ENCODE measurements at places on chromosomes 2 and 18. TPM values are rescaled to one million over a fixed set of nuclear protein-coding genes. Genes with fewer than 3 reads are reported as not detected.

DNA sequence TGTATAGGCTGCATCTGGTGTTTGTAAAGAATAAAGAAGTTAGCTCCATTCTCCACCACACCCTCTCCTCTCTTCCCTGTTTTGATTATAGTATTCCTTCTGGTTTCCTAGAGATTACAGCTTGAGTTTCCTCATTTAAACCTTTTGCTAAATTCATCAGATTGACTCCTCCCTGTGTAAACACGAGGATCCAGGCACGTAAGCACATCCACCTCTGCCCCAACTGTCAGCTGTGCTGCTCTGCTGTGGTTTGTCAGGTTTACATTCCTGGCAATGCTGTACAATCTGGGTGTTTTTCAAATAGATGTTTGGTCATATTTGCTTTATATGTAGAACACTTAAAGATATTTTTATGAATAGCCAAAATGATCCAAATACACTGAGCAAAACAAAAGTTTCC lies 302.8 kb downstream of the PTGR3 start:
- DNase-seq = no peak

- DNase-seq = no peak
Measured at GRCh38 chr18:32695534-32695933, 77.3 kb downstream of the KLHL14 start.

DNA sequence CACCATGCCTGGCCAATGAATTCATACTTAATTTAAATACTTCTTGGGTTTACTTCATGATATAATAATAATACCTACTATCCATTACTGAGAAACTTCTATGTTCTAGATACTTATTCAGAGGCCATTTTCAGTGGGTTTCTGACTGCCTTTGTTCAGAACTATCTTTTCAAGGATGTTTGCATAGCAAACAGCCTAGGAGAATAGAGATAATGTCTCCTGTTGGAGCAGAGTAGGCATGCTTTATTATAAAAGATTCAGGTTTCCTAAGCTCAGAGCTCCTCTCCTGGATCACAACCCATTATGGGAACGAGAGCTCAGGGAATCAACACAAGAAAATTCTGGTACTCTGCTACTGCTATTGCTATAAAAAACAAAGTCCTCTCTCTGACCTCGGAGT lies 11.1 kb downstream of the FASTKD1 start:
- DNase-seq = no peak

MEIS1 gene
- total RNA-seq = 2.7 TPM

GRCh38 chr18:70457223-70457622 lies 168.4 kb downstream of the SOCS6 start:
- DNase-seq = no peak

- no peak for DNase-seq
Measured at GRCh38 chr18:74654638-74655037, 57.0 kb downstream of the ZNF407 start.

- no peak for DNase-seq
Measured at GRCh38 chr2:88247531-88247930, 77.4 kb downstream of the THNSL2 start.

GRCh38 chr2:241914542-241914941 lies 45.0 kb downstream of the RTP5 start:
- DNase-seq = no peak

HOXD10 gene
- total RNA-seq = 4.3 TPM

GRCh38 chr18:68417826-68418225 lies 297.1 kb downstream of the TMX3 start:
- no peak for DNase-seq

DNA sequence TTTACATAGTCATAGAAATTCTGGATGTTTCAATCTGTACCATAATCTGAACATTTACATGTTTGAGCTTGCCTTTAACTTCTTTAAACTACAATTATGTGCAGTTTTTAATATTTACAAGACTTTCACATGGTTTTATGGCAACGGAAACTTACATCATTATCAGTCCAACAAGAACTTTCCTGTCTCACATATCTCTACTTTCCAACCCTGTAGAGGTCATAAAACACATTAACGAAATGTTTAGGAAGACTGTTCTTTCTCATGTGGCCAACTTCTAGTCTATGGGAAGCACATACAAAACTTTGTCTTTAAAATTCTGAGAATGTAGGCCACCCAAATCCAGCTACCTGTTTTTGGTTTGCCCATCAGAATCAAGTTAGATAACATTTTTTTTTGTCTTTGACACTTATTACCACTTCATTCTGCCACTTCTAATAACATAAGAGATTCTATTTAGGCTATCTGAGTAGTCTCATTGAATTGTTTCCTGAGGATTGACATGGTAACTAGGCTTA lies 693.2 kb downstream of the KCNJ3 start:
- DNase-seq = no peak

ACTR1B gene
- 113 TPM for total RNA-seq

RTP5 gene
- total RNA-seq = not detected

DNA sequence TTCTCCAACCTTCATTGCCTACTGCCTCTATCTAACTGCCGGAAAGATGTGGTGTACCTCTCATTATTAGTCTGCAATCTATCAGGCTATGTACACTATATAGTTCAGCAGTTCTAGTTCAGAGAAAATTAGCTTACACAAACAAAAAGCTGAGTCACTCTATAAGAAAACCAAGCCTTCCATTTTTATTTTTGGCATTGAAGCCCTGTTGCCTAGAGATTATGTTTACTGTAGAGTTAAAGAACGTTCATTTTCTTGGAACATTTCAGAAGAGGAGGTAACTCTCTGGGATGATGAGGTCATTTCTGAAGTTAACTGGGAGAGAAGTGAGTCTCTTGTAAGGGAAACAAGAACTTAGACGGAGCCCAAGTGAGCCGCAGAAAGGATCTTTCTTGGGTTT lies 133.5 kb downstream of the FAM124B start:
- peak; percentile 81 for DNase-seq

GRCh38 chr2:133241224-133241571 lies 327.1 kb downstream of the NCKAP5 start:
- no peak for DNase-seq

TUBA4B gene
- total RNA-seq = not detected

DNA sequence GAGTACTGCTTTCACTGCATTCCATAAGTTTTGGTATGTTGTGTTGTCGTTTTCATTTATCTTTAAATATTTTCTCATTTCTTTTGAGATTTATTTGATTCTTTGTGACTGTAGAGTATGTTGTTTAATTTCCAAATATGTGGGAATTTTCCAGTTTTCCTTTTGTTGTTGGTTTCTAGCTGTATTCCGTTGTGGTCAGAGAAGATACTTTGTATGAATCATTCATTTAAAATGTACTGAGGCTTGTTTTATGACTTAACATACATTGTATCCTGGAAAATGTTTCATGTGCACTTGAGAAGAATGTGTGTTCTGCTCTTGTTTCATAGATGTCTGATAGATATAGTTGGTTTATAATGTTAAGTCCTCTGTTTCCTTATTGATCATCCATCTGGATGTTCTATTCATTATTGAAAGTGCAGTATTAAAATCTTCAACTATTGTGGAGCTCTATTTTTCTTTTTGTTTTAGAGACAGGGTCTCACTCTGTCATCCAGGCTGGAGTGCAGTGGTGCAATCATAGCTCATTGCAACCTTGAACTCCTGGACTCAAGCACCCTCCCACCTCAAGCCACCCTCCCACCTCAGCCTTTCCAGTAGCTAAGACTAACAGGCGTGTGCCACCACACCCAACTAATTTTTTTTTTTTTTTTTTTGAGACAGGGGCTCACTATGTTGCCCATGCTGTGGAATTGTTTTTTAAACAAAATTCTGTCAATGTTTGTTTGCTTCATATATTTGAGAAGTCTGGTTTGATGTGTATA lies 96.8 kb downstream of the TAF4B start:
- DNase-seq = no peak

GPR155 gene
- 0.64 TPM for total RNA-seq

DNA sequence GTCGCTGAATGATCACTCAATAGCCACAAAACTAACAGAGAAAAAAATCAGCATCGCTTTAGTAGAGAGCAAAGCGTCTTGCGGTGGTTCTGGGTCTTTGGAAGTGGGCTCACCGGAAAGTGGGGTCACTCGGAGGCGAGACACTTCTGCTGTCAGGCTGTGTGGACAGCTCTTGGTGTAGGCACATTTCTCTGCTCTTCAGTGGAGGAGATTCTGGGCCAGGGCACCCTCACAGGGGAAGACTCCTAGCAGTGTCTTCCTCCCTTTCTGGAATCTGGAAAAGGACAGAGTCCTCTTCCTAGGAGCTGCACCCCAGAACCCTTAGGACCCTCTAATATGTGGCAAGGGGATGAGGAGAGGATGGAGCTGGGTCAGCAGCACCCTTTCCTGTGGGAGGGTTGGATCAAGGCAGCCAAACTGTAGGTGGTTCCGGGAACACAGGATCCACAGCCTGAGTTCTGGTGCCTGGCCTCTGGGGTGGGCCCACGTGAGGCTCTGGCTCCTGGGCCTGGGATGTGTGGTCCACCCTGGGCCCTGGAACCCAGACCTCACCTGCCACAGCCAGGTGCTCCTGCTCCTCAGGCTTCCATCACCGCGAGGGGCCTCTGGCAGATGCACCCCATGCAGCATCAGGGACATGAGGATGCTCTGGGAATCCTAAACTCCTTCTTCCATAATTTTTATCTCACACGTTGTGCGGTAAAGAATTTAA lies 25.1 kb downstream of the GPR35 start:
- DNase-seq = no peak

DNA sequence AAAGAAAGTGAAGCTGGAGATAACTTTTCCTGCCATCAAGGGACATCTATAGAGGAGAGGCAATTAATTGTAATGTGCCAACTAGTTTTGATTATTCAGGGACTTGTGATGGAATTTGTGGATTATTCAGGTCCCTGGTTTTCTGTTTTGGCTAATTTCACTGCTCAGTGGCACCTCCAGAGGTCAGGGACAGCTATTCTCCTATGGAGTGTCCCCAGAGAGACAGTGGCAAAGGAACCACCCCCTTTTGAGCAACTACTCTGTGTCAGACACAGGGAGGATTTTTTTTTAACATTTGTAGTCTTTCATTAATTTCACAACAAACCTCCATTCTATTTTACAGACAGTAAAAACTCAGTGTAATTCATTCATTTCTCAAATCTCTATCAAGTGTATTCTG lies 206.0 kb upstream of the SPRED2 start:
- DNase-seq = no peak

- no peak for DNase-seq
Measured at GRCh38 chr2:95372845-95373244, 29.7 kb upstream of the FAHD2A start.

CENPA gene
- 49.5 TPM for total RNA-seq

- no peak for DNase-seq
Measured at GRCh38 chr18:8595445-8595844, 13.8 kb upstream of the RAB12 start.

DNA sequence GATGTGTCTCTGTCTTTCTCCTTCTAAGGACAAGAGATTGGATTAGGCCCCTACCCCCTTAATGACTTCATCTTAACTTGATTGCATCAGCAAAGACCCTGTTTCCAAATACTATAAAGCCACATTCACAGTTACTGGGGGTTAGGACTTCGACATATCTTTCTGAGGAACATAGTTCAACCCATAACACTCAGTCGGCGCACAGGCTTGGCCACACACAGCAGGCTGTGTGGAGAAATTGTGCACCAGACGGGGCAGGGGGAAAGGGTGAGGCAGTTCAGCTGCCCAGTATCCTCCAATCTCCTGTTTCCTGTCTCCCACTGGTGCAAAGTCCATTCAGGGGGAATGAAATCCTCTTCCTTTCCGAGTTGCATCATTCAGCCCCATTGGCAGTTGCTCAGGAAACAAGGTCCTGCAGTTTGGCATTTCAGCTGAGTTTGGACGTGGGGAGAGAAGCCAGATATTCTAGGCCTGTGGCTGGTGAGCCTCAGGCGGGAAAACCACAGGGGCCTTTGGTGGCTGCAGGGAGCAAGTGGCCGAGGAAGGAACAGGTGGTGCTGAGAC lies 9.4 kb upstream of the RAPGEF4 start:
- no peak for DNase-seq

GRCh38 chr2:126777620-126777978 lies 121.1 kb upstream of the TEX51 start:
- DNase-seq = no peak

FOXI3 gene
- not detected for total RNA-seq
